ENCODE measurements at places on chromosomes 1 and 21. TPM values are rescaled to one million over a fixed set of nuclear protein-coding genes. Genes with fewer than 3 reads are reported as not detected.

Gene KCNH1
- total RNA-seq = not detected

Gene ZBTB18
- total RNA-seq = 12.0 TPM

Gene VTCN1
- total RNA-seq = not detected

Gene GJB4
- not detected for total RNA-seq

Gene AGMAT
- 0.11 TPM for total RNA-seq

Gene NEGR1
- total RNA-seq = 0.22 TPM

Gene SKI
- total RNA-seq = 18.1 TPM

Gene DHRS3
- 44.2 TPM for total RNA-seq

Gene OR2L8
- total RNA-seq = not detected

Gene SAMD13
- 0.43 TPM for total RNA-seq

Gene SLAMF7
- not detected for total RNA-seq

Gene MEGF6
- total RNA-seq = 129 TPM

Gene ENTREP3
- total RNA-seq = 2.4 TPM

Gene TRIM67
- total RNA-seq = not detected

Gene BCAN
- total RNA-seq = not detected

Gene VCAM1
- total RNA-seq = 0.43 TPM

Gene CATSPER4
- not detected for total RNA-seq

Gene GPR25
- total RNA-seq = not detected

Gene FLG2
- total RNA-seq = not detected

Gene ACTA1
- not detected for total RNA-seq

Gene OR6K2
- not detected for total RNA-seq

Gene LGR6
- total RNA-seq = not detected

Gene RGSL1
- not detected for total RNA-seq

Gene DYRK1A
- 79.0 TPM for total RNA-seq

Gene PLPP3
- 73.9 TPM for total RNA-seq

Gene CRYAA
- not detected for total RNA-seq

Gene SERINC2
- 6.5 TPM for total RNA-seq

Gene SMIM1
- 0.17 TPM for total RNA-seq

Gene F13B
- total RNA-seq = not detected

Gene VHLL
- 0.11 TPM for total RNA-seq

Gene CD84
- total RNA-seq = not detected

Gene C1orf210
- not detected for total RNA-seq

Gene MAP3K7CL
- total RNA-seq = 3.9 TPM
